SJCRH30 (cell line): ENCODE measurements at places on chromosomes 4 and X. TPM values are rescaled to one million over a fixed set of nuclear protein-coding genes. Genes with fewer than 3 reads are reported as not detected.

Gene TEC
- total RNA-seq: 8.4 and 11.0 TPM in 2 replicates

Gene FAM9C
- 0.16 and 0.20 TPM in 2 replicates for total RNA-seq

Gene TLR3
- total RNA-seq: not detected in 2 replicates

Gene TMEM185A
- 17.7 and 19.1 TPM in 2 replicates for total RNA-seq

Gene TMEM154
- 0.08 and 0.33 TPM in 2 replicates for total RNA-seq

Gene EPHA5
- total RNA-seq: 7.8 and 8.7 TPM in 2 replicates

Gene AP1AR
- total RNA-seq: 23.1 and 24.7 TPM in 2 replicates

Gene TSPAN7
- 1.6 and 2.0 TPM in 2 replicates for total RNA-seq

Gene CNKSR2
- total RNA-seq: 24.7 and 33.0 TPM in 2 replicates

Gene NHSL2
- total RNA-seq: 0.02 TPM in 1 of 2 replicates, not detected in the other

DNA sequence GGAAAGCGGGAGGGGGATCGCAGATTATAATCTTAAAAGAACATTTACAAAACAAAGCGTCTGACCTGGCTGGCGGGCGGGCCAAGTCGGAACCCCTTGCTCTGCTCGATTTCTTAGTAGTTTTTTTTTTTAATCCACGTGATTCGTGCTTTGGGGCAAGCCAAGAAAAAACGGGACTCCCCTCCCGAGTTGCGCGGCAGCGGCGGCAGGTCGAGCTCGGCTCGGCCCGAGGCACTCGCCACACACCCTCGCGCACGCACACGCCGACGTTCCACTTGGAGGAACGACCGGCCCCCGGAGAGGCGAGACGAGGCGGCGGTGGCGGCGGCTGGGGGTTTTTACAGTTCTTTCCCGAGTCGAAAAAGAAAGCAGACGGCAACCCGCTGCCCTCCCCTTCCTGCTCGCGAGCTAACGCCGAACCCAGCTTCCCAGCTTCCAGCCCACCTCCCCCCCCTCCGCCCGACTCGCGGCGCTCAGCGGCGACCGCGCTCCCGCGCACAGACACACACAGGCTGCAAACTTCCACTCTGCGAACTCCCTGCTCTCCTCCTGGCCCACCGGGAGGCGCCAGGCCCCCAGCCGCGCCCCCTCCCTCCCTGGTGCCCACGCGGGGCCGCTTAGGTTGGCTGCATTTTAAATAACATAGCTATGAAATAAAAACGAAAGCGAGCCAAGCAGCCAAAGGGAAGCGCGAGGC is 1.2 kb downstream of the BCOR start:
- peak overlapping the region; percentile 82 for H3K4me3 ChIP-seq
- peak; percentile 38 for DNase-seq
- H3K27ac ChIP-seq: peak overlapping the region; percentile 66; the same call in 1 of the 2 replicates
- no peaks in the 10 kb centered on the region for H3K27me3 ChIP-seq

DNA sequence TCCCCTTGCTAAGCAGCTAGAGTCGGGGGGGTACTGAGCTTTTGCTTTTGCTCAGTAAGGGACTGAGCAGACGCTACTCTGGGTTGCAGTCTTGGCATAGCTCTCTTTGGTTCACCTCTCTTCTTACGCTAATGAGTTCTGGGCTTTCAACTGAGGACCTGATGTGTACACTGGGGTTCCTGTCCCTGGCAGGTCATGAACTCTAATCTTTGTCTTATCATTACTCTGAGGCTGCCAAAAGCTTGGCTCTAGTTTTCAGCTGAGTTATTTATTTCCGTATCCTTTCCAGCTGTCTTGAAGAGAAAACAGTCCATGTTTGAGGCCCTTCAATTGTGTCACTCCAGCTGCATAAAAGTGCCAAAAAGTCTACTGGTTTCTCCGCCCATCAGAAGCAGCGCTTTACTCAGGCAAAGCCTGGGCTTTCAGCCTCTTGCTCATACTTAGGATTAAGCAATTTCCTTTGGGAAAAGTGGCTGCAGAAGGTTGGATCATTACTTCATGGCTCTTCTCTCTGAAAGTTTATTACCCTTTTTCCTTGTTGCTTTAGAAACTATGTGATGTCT is 121.0 kb upstream of the STOX2 start:
- no peak overlapping the region for H3K4me3 ChIP-seq
- H3K27me3 ChIP-seq: no peaks in the 10 kb centered on the region
- no peaks in the 10 kb centered on the region for H3K4me1 ChIP-seq
- H3K27ac ChIP-seq: no peak overlapping the region
- no peaks in the 10 kb centered on the region for H3K36me3 ChIP-seq

GRCh38 chr4:5340991-5341451 is 289.7 kb downstream of the STK32B start:
- no peak overlapping the region for H3K4me3 ChIP-seq
- H3K27me3 ChIP-seq: no peaks in the 10 kb centered on the region
- no peaks in the 10 kb centered on the region for H3K4me1 ChIP-seq
- H3K27ac ChIP-seq: no peak overlapping the region
- no peak for DNase-seq

DNA sequence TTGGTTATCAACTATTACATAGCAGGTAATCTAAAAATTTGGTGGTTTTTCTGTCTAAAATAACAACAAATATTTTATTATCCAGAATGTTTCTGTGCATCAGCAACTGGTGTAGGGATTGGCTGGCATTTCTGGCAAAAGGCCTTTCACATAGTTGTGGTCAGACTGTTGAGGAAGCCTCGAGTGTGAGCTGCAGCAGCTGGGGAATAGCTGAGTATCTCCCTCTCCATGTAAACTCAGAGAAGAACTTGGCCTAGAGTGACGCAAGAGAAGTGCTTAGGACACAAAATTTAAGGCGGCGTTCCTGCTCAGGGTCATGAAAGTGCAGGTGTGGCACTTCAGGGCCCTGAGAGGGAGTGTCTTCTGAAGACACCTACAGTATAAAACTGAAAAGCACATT is 558.9 kb downstream of the SPOCK3 start:
- peaks cover 14% of the 10 kb centered on the region for H3K4me1 ChIP-seq
- no peaks in the 10 kb centered on the region for H3K36me3 ChIP-seq
- H3K27ac ChIP-seq: peak overlapping the region; percentile 37; the same call in 1 of the 2 replicates
- DNase-seq: peak; percentile 87
- H3K4me3 ChIP-seq: no peak overlapping the region

DNA sequence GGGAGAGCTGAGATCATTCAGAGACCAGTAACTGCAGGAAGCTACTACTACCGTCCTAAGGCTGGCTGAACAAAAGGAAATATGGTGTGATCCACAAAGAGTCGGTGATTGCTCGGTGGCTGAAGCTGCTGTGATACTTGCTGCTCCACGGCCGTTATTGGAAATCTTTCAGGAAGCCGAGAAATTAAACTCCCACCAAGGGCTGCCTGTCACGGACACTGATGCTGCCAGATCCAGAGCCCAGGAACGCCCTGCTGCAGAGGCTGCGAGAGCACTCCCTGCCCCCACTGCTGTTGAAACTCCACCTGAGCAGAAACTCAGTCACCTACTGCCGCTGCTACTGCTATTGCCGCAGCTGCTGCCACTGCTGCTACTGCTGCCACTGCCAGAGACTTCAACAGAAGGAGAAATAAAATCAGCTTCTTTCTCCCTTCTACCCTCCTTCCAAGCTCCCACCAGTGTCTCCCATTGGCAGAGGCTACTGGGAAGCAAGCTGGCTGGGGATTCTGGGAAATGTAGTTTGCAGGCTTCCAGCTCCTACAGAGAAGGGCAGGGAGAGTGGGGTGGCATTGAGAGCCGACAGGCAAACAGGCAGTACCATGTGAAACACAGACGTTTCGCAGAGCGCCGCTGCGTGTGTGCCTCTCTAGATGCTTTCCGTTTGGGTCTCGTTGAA is 126.0 kb upstream of the ENPP6 start:
- peak overlapping the region; percentile 59 for H3K4me3 ChIP-seq
- no peaks in the 10 kb centered on the region for H3K36me3 ChIP-seq
- DNase-seq: peak; percentile 66

DNA sequence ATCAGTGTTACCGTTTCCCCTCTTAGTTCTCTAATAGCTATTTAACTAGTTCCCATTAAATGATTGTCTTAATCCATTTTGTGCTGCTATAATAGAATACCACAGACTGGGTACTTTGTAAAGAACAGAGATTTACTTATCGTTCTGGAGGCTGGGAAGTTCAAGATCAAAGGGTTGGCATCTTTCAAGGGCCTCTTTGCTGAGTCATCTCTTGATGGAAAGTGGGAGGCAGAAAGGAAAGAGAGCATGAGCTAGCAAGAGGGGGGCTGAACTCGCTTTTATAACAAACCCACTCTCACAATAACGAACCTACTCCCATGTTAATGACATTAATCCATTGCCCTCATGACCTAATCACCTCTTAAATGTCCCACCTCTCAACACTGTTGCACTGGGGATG is 17.4 kb upstream of the NKX3-2 start:
- H3K27ac ChIP-seq: no peak overlapping the region
- no peaks in the 10 kb centered on the region for H3K27me3 ChIP-seq
- DNase-seq: no peak
- H3K36me3 ChIP-seq: no peaks in the 10 kb centered on the region
- no peak overlapping the region for H3K4me3 ChIP-seq
- peaks cover 24% of the 10 kb centered on the region for H3K4me1 ChIP-seq

- DNase-seq: no peak
- H3K4me3 ChIP-seq: no peak overlapping the region
- H3K27ac ChIP-seq: no peak overlapping the region
Measured at GRCh38 chr4:18566970-18567799, 545.6 kb upstream of the LCORL start.

DNA sequence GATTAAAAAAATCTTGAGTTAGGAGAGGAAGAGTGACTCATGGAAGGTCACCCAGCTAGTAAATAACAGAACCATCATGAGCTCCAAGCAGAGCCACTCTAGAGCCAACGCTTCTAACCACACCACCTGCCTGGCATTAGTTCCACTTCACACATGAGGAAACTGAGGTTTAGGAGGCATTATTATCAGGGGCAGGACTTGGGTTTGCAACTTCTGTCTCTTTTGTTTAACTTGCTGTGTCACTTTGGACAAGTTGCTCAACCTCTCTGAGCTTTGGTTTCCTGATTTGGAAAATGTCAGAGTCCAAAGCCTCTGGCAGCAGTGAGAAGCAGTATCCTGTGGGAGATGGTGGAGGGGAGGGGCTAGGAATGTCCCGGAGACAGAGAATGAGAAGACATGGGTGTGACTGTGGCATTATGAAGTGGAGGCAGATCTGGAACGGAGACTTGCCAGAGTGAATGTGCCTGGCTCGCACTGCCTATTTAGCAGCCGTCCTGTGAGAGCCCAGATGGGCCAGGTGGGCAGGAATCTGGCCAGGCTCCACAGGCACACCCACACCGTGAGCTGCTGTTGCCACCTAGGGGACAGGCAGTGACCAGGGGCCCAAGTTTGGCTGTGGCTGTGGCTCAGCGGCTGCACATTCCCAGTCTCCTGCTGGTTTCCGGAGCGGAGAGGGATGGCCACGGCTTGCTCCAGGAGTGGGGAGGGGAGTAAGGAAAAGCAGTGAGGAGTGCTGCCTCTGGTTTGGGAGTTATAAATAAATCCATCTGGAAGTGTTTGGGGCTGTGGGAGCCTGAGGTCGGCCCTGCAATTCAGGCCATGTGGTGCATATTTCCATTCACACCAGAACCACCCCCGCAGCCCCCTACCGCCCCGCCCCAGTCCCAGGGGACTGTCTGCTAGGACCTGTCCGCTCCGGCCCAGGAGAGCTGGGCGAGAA is 93.4 kb downstream of the NHSL2 start:
- no peak overlapping the region for H3K4me3 ChIP-seq
- peak; percentile 46 for DNase-seq
- H3K4me1 ChIP-seq: peaks cover 20% of the 10 kb centered on the region
- H3K36me3 ChIP-seq: no peaks in the 10 kb centered on the region

- DNase-seq: no peak
- no peak overlapping the region for H3K27ac ChIP-seq
- H3K4me3 ChIP-seq: no peak overlapping the region
- no peaks in the 10 kb centered on the region for H3K36me3 ChIP-seq
Measured at GRCh38 chr4:88858752-88859151, 161.1 kb upstream of the NAP1L5 start.

GRCh38 chr4:120730777-120731320 is 191.7 kb downstream of the PRDM5 start:
- H3K4me1 ChIP-seq: peaks cover 1% of the 10 kb centered on the region
- DNase-seq: no peak
- H3K4me3 ChIP-seq: no peak overlapping the region

DNA sequence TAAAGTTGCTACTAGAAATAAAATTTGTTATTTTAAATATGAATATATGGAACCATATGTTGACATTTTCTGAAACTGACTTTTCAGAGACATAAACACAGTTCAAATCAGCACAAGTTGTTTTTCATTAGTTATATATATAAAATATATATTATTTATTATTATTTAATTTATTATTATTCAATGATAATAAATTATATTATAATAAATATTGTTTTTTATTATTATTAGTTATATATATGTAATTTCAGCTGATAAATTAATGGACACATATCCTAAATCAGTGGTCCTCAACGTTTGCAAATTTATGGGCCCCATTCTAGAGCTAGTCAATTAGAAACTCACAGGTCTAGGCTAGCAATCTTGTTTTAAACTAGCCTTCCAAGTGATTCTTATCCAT is 809.3 kb downstream of the C4orf33 start:
- no peak overlapping the region for H3K4me3 ChIP-seq
- H3K27me3 ChIP-seq: no peaks in the 10 kb centered on the region
- DNase-seq: no peak
- no peaks in the 10 kb centered on the region for H3K4me1 ChIP-seq
- no peaks in the 10 kb centered on the region for H3K36me3 ChIP-seq

DNA sequence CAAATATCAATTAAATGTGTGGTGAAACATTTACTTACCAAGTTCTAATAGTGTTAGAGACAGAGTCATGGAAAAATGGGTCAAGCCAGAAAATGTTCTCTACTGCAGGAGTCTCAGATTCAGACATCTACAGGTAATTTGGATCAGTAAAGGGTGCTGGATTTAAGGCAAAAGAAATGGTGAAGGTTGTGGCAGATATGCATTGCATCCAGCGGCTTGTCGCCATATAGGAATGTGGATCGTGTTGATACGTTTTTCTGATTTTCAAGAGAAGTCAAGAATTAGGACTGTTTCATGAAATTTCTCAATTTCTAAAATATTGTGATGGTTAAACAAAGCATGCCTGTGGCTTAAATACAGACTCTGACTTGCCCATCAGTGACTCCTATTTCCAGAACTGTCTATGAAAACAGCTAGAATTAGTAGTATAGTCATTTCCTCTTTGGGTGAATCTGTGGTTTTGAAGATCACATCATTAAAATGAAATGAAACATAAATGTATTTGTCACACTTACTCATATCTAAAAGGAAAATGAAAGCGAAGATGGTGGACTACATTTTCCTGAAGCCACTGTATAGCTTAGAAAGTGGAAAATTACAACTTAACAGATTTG is 110.1 kb upstream of the VEGFC start:
- no peak overlapping the region for H3K4me3 ChIP-seq
- H3K27ac ChIP-seq: peak overlapping the region; percentile 82
- no peaks in the 10 kb centered on the region for H3K36me3 ChIP-seq
- no peaks in the 10 kb centered on the region for H3K27me3 ChIP-seq

DNA sequence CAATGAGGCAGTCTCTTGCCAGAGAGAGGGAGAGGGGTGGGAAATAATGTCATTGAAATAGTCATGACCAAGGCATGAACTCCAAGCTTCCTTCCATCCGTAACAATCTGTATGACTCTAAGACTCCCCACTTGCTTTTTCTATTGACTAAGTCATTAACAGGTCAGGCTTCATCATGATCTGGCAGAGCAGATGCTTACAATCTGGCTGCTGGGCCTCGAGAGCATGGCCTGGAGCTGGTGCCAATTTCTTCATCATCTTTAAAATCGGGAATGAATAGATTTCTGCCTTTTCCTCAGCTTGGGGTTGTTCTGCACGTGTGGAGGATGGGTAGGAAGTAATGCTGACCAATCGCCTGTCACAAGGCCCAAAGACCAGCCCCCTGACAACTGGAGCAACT is 280.6 kb upstream of the CLNK start:
- H3K27me3 ChIP-seq: no peaks in the 10 kb centered on the region; the same call in 1 of the 2 replicates
- no peaks in the 10 kb centered on the region for H3K36me3 ChIP-seq
- H3K27ac ChIP-seq: no peak overlapping the region
- H3K4me3 ChIP-seq: no peak overlapping the region
